Uterine smooth muscle cell (primary cell): ENCODE measurements at places on chromosomes 4 and X. TPM values are rescaled to one million over a fixed set of nuclear protein-coding genes. Genes with fewer than 3 reads are reported as not detected.

Gene MMRN1
- total RNA-seq: 0.77 and 1.2 TPM in 2 replicates

Gene SMAD1
- 9.2 and 16.4 TPM in 2 replicates for total RNA-seq

Gene JCHAIN
- 0.66 and 1.2 TPM in 2 replicates for total RNA-seq

Gene SLC25A43
- 25.7 and 28.0 TPM in 2 replicates for total RNA-seq

Gene PJA1
- total RNA-seq: 35.4 and 36.5 TPM in 2 replicates

Gene CENPI
- 18.1 and 46.5 TPM in 2 replicates for total RNA-seq

Gene SGMS2
- 96.4 and 118 TPM in 2 replicates for total RNA-seq

Gene HSFX3
- not detected in 2 replicates for total RNA-seq

Gene XKRX
- under 0.01 TPM in 2 replicates for total RNA-seq

Gene HELT
- not detected in 2 replicates for total RNA-seq

Gene TECRL
- not detected in 2 replicates for total RNA-seq

Gene RAB39B
- total RNA-seq: 2.4 and 5.7 TPM in 2 replicates

Gene GRID2
- 0.11 and 0.37 TPM in 2 replicates for total RNA-seq

Gene CD40LG
- under 0.01 TPM in 1 of 2 replicates, not detected in the other for total RNA-seq

Gene TMEM150C
- total RNA-seq: 0.44 and 2.9 TPM in 2 replicates

Gene RAB9A
- 41.0 and 45.3 TPM in 2 replicates for total RNA-seq

Gene CD38
- total RNA-seq: not detected in 2 replicates

Gene STBD1
- total RNA-seq: 7.2 and 7.6 TPM in 2 replicates
